ENCODE measurements at places on chromosomes 3 and 15. TPM values are rescaled to one million over a fixed set of nuclear protein-coding genes. Genes with fewer than 3 reads are reported as not detected.

GRCh38 chr3:15310491-15311370 lies 21.7 kb downstream of the SH3BP5 start:
- DNase-seq: no peak

DNA sequence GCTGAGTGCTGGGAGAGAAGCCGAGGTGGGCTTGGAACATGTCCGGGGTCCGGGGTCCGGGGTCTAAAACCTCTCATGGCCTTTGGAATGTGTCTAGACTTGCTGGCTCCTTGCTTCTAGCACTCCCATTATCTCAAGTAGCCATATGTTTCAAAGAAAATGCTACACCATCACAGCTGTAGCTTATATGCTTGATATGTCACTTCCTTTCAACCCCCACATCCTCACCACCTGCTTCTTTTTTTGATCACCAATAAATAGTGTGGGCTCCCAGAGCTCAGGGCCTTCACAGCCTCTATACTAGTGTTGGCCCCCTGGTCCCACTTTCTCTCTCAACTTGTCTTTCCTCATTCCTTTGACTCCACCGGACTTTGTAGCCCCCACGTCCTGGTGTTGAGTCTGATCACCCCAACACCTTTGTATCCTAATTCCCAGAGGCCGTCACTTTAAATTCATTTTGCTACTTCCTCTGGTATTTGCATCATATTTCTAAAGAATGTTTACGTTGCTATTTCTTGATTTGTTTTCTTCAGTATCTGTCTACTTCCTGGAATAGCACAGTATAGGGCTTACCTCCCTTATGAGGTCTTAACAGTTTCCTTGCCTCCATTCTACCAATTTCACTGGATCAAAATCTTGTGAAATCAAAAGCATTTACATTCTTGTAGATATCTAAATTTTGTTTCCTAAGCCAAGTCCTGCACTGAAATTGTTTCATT lies 71.9 kb upstream of the CHRNB4 start:
- no peak for DNase-seq

DNA sequence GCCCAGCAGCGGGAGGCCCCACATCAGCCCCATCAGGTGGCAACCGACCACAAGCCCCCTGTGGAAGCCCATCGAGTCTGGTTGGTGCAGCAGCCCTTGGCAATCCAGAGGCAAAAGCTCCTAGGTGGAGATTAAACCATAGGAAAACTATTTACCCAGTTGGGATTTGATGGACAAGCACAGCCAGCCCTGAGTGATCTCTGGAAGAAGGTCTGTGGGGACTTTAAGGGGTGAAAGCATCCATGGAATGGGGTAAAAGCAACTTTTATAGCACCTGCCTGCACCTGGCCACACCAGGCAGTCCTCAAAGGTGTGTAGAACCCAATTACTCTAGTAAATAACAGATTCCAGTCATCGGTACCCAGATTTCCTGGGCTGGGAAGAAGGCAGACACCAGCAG lies 206.3 kb downstream of the IGSF11 start:
- no peak for DNase-seq

DNA sequence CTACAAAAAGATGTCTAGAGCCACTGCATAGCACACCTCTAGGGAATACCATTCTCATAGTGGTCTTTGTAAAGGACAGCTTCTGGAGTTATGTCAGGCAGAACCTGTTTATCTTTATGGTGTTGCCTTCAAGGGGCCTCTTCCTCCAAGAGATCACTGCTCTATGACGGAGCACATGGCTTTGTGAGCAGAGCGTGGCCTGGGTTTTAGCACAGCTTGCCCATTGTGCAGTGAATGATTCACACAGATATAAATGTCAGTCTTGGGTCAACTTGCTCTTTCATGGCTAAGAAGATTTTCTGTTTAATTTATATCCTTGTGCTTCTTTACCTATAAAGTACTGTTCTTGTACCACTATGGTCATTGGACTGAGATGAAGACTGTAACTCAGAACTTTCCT lies 41.5 kb upstream of the RBMS3 start:
- no peak for DNase-seq

GRCh38 chr3:50170689-50171088 lies 15.6 kb downstream of the SEMA3F start:
- DNase-seq: no peak

DNA sequence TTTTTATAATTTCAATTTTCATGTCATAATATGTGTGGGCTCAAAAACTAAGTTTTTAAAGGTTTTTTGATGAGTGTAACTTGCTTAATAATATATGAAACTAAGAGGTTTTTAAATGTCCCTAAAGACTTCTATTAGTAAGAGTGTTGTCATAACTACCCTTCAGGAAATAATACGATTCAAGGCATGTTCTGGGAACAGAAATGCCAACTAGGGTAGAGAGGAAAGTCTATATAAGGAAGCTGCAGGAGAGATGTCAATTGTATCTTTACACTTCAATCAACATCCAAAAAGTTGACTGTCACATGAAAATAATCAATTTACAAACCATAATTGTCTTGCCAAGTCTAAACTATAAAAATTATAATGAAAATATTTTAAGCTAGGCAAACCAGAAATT lies 76.3 kb downstream of the SMARCC1 start:
- no peak for DNase-seq

GRCh38 chr3:169179722-169180121 lies 483.8 kb downstream of the MECOM start:
- DNase-seq: no peak

DNA sequence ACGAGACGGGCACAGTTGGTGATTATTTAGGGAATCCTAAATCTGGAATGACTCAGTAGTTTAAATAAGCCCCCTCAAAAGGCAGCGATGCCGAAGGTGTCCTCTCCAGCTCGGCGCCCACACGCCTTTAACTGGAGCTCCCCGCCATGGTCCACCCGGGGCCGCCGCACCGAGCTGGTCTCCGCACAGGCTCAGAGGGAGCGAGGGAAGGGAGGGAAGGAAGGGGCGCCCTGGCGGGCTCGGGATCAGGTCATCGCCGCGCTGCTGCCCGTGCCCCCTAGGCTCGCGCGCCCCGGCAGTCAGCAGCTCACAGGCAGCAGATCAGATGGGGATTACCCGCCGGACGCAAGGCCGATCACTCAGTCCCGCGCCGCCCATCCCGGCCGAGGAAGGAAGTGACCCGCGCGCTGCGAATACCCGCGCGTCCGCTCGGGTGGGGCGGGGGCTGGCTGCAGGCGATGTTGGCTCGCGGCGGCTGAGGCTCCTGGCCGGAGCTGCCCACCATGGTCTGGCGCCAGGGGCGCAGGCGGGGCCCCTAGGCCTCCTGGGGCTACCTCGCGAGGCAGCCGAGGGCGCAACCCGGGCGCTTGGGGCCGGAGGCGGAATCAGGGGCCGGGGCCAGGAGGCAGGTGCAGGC lies 318.0 kb downstream of the FGF12 start:
- peak; percentile 66 for DNase-seq

DNA sequence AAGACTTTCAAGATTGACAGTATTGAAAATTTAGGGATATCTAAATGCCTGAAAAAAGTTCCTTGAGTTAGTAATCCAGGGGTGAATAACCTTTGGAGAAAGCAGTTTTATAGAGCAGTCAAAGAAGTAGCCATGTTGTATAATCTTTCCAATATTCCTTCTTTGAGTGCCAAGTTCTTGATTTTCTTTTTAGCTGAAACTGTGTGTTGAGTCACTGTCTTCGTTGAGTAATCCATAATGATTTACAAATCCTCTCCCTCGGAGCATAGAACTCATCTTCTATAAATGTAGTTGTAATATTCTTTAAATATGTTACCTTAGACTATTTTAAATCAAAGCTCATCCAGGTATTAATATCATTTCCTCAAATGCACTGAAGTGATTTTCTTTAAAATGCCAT lies 135.2 kb downstream of the BBX start:
- DNase-seq: no peak

- peak; percentile 39 for DNase-seq
Measured at GRCh38 chr15:70584838-70585706, 178.3 kb downstream of the UACA start.

DNA sequence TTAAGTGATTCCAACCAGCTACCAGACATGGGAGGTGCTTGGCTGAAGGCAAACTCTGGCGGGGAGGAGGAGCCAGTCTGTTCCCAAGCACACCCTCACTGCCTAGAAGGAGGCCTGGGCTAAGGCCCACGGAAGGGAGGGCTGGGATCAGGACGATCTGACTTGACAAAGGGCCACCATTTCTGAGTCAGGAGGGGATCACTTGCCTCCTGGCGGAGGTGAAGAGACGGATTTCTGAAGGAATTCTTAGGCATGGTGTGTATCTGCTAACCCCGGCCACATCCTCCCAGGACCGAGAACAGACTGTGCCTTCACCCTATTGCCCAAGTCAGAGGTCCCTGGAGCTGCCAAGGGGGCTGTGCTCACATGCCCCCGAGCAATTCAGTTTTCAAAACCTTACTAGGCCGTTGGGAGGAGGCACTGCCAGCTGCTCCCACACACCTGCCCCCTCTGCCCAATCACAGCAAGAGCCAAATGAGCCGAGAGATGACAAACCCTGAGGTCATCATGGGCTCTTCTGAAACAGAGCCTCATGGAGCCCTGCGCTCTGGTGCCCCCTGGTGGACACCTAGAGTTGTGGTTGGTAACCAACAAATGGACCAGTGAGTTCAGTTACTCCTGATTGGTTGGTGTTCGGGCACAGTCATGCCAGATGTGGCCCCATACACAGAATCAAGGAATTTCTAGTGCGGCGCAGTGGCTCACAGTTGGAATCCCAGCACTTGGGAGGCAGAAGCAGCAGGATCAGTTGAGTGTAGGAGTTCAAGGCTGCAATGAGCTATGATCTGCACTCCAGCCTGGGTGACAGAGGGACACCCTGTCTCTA lies 6.5 kb upstream of the TNK2 start:
- peak; percentile 93 for DNase-seq

DNA sequence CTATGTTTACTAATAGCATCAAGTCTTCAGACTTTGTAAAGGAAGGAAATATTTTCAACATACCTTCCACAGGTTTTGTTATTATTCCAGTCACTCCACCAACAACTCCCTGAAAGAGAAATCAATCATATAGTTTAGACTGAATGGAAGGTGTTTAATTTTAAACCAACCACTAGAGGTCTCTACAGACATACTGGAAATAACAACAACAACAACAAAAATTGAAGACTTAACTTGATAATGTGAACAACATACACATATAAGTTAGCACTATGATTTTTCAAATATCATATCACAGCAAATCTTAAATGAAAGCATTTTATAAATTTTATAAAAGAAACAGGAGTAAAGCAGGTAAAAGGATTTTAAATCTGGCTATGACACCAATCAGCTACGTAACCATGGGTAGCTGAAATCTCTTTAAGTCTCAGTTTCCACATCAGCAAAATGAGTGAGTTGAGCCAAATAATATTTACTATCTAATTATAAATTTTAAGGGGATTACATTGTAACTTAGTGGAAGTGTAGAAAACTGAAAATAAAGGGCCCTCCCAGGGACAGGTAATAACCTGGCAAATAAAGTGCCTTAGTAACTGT lies 188.2 kb downstream of the VPS13C start:
- DNase-seq: no peak

GRCh38 chr3:102230057-102230456 lies 204.8 kb upstream of the ZPLD1 start:
- no peak for DNase-seq

- DNase-seq: no peak
Measured at GRCh38 chr3:127997016-127997415, 55.2 kb upstream of the SEC61A1 start.

DNA sequence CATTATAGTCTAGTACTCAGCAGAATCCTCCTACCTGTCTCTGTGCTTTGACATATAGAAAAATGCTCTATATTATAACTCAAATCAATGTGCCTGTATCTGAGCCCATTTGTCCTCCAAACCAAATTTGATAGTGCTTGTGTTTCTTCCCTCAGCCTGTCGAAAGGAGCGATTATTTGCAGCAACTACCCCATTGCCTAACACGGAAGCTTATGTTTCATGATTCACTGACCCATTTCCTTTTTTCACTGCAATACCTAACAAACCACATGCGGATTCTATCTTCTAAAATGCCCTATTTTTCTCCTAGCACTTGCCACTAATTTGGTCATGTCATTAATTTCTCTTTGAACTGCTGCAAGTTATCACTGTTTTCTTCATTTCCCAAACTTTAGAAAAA lies 1220.6 kb upstream of the CADM2 start:
- DNase-seq: no peak

DNA sequence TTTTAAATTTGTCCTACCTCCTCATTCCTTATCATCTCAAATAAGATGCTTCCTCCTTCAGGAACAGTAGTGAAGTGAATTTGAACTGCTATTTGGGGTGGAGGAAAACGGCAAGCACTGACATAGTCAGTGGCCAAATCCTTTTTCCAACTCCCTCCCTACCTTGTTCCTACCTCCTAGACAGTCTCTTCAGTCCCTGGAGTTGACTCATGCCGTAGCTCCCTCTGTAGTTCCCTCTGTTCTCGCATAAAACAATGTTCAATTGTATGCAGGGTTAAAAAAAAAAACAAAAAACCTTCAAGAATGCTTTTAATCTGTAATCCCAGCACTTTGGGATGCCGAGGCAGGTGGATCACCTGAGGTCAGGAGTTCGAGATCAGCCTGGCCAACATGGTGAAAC lies 1.4 kb downstream of the UBR1 start:
- DNase-seq: no peak

- DNase-seq: no peak
Measured at GRCh38 chr3:22660606-22661005, 542.5 kb upstream of the UBE2E2 start.

DNA sequence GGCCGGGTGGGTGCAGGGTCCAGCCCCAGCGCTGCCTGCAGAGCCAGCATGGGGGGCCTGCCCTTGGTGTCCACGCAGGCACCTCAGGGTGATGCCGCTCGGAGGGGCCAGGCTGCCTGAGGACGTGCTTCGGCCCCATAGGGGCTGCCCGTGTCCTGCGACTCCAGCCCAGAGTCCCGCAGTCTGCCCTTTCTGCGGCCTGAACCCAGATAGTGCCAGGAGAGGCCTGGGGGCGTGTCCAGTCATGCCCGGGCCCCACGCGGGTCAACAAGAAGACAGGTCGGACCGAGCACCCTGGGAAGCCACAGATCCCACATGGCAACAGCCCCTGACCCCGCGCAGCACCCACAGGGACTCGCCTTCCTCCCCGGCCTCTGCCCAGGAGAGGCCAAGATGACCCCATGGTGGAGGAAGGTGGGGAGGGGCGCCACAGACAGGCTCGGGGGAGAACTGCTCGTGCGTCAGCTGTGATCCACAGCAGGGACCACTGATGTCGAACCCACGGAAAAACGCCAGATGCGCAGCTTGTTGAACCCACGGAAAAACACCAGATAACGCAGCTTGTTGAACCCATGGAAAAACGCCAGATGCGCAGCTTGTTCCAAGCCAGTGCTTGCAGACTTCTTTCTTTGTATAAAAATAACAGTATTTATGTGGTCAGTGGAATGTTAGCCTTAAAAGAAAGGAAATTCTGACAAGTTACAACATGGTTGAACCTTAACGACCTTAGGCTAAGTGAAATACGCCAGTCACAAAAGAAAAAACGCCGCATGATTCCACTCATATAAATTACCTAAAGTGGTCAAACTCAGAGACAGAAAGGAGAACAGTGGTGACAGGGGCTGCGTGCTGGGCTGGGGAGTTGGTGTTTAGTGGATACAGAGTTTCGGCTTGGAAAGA lies 28.5 kb downstream of the CYFIP1 start:
- no peak for DNase-seq

Gene CATSPER2
- total RNA-seq: 5.1 TPM

Gene NANOGP8
- total RNA-seq: 0.61 TPM

Gene MCF2L2
- total RNA-seq: 9.6 TPM

Gene SLC51A
- 0.33 TPM for total RNA-seq

Gene KLHL40
- 0.11 TPM for total RNA-seq

Gene EXD1
- total RNA-seq: not detected

Gene TRIM42
- not detected for total RNA-seq
